ENCODE measurements at places on chromosomes 2 and 18. TPM values are rescaled to one million over a fixed set of nuclear protein-coding genes. Genes with fewer than 3 reads are reported as not detected.
A peak's percentile ranks its signal among the peaks of the same experiment; 100 is the strongest.

POTEI gene
- polyA plus RNA-seq = 0.17 TPM

XDH gene
- polyA plus RNA-seq = 0.23 TPM

ABCG5 gene
- polyA plus RNA-seq = 0.44 TPM

CXXC1 gene
- 92.7 TPM for polyA plus RNA-seq

ZCCHC2 gene
- polyA plus RNA-seq = 12.7 TPM

DNA sequence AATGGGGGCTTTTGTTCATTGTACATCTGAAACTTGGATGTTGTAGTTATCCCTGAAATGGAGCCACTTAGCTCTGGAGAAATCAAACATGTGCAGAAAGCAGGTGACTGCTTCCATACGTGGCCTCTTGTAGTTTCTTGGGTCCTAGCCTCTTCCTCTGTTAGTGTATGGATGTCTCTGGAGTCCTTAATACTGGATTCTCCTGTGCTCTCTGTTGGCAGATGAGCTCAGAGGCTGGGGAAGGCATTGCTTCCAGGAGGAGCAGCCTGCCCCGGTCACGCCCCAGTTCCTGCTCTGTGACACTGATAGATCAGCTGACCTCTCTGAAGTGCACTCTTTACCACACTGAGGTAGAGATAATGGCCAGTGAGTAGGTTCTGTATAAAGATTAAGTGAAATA, 176.2 kb downstream of the LDLRAD4 start:
- DNase-seq = no peak

DNA sequence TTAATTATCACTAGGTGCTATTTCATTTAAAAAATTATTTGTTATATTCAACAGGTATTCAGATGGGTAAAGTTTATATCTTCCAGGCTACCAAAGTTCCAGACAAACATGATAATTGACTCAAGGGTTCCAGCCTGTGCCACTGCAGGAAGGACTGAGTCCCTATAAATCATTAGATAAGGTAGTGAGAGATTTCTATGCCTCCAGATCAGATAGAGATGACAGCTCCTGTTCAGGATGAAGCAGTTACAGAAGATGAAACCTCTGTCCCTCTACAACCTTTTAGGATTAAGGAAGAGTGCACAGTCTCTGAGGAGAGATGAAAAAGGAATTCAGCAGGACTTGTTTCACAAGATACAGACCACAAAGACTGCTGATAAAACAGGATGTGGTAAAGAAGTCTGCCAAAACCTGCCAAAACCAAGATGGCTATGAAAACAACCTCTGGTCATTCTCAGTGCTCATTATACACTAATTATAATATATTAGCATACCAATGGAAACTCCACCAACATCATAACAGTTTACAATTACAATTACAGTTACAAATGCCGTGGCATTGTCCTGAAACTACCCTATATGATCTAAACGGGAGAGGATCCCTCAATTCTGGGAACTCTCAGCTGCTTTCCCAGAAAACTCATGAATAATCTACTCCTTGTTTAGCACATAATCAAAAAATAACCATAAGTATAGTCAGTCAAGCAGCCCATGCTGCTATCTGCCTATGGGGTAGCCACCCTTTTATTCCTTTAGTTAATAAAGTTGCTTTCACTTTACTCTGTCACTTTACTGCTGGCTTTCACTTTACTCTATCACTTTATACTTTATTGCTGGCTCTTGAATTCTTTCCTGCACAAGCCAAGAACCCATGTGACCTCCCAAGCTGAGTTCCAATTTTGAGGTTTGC, 288.5 kb downstream of the PDE11A start:
- DNase-seq = no peak

GRCh38 chr18:11533942-11534496, 75.4 kb upstream of the SLC35G4 start:
- DNase-seq = no peak

GRCh38 chr18:68763083-68763482, 34.8 kb upstream of the CCDC102B start:
- no peak for DNase-seq

DNA sequence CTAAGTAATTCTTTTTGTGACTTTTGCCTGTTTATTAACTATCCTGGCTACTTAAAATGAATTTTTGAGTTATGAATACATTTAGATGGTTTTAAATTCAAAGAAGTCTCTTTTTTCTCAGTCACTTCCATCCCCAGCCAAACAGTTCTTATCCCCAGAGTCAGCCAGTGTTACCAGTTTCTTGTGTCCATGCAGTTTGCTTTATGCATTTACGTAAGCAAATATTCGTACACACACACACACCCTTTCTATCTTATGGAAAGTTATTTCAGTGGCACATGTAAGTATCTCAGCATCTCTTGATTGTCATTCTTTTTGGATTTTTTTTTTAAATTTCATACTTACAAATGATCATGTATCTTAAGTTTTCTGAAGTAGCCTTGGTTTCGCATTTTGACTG, 113.2 kb downstream of the NEDD4L start:
- no peak for DNase-seq

DNA sequence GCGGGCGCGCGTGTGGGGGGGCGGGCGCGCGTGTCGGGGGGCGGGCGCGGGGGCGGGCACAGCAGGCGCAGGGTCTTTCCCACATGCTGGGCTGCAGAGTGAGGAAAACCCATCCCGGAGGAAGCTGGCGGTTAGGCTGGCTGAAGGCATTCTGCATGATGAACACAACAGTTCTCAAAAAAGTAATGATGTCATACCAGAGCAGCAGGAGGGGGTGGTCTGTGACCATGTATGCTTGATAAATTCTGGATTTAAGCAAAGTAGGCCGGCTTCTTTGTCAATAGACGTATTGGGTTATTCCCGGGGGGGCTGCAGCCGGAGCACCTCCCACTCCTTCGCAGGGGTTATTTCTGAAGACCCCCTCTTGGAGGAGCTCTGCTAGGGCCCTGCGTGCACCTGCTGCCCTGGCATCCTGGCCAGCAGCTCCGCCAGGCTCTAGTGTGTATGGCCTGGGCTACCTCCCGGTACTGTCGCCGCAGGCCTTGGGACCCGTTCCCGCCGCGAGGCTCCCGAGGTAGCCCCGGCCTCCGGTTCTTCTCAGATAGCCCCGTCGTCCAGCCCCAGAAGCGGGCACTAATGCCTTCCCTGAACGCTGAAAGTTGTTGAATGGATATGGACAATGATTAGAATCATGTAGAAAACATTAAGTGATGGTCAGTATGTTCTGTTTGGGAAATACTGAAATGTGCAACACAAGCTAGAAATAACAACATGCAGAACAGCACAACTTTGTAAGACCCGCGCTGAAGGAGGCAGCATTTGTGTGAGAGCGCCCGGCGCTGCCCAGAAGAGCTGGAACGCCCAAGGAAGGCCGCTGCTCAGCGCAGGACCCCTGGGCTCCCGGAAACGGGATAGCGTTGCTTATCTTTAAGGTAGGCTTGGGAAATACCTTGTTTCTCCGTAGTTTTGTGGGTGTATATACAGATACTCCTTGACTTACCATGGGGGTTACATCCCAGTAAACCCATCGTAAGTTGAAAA, 101.4 kb upstream of the RAB6C start:
- peak; percentile 45 for DNase-seq

DNA sequence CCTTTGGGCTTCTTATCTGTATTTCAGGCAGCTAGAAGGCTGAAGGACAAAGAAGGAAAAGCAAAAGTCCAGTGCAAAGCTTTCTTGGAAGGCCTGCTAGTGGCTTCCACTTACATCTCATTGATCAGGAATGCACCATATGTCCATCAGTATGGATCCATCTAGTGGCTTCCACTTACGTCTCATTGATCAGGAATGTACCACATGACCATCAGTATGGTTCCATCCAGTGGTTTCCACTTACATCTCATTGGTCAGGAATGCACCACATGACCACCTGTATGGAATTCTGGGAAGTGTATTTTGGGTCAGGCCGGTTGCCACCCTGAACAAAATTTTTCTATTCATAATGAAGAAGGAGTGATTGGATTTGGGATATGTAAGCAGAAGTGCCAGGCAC, 70.6 kb downstream of the LYPD6 start:
- no peak for DNase-seq

DNA sequence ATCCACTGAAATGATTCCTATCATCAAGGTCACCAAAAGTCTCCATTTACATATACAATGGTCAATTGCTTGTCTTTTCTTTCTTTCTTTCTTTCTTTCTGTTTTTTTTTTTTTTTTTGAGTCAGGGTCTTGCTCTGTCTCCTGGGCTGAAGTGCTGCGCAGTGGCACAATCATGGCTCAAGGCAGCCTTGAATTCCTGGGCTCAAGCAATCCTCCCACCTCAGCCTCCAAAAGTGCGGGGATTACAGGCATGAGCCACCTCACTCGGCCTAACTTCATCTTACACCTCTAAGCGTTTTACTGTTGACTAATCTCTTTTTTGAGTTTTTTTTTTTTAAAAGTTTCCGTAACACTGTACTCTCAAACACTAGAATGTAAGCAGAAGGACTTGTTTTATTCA, 867 bp downstream of the SF3B6 start:
- no peak for DNase-seq

DNA sequence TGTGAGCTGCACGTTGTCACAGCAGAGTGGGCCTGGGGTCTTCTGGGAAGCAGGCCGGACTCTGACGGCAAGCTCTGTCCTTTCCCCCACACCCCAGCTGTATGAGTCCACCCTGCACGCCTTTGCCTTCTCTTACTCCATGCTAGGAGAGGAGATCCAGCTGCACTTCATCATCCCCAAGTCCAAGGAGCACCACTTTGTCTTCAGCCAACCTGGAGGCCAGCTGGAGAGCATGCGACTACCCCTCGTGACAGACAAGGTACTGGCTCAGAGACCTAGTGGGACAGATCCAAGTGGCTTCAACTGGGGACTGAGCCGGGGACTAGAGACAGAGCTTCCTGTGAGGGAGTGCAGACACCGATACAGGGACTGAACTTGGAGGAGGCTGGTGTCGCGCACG, 40.1 kb downstream of the NTSR2 start:
- no peak for DNase-seq

- no peak for DNase-seq
These were observed 469.4 kb downstream of the IRS1 start for GRCh38 chr2:226330206-226330605.

Data from left renal cortex interstitium (tissue), 4 donors.